Parietal lobe (tissue), 2 donors: ENCODE measurements at places on chromosomes 2 and 18. TPM values are rescaled to one million over a fixed set of nuclear protein-coding genes. Genes with fewer than 3 reads are reported as not detected.

The CTLA4 gene
- not detected for total RNA-seq

The KCNE4 gene
- 0.94 TPM for total RNA-seq

The IL36B gene
- total RNA-seq: not detected

The MXD1 gene
- total RNA-seq: 11.3 TPM

The SH3BP4 gene
- 14.4 TPM for total RNA-seq

The RGPD3 gene
- 1.3 TPM for total RNA-seq

The SNTG2 gene
- total RNA-seq: 8.5 TPM

The GPR17 gene
- 6.3 TPM for total RNA-seq

The PIEZO2 gene
- 2.8 TPM for total RNA-seq

The GRHL1 gene
- total RNA-seq: 5.9 TPM

The GTF2A1L gene
- 1.6 TPM for total RNA-seq

The FBXO48 gene
- 0.94 TPM for total RNA-seq

The TDRD15 gene
- total RNA-seq: not detected

The DHRS9 gene
- total RNA-seq: 0.94 TPM

The MALL gene
- 1.3 TPM for total RNA-seq

The WDSUB1 gene
- 22.8 TPM for total RNA-seq

The TMEM37 gene
- not detected for total RNA-seq
